NCI-H1436 treated with DMSO at 0.1 percent for 48 hours (cell line): ENCODE measurements at places on chromosomes 5 and 9.

DNA sequence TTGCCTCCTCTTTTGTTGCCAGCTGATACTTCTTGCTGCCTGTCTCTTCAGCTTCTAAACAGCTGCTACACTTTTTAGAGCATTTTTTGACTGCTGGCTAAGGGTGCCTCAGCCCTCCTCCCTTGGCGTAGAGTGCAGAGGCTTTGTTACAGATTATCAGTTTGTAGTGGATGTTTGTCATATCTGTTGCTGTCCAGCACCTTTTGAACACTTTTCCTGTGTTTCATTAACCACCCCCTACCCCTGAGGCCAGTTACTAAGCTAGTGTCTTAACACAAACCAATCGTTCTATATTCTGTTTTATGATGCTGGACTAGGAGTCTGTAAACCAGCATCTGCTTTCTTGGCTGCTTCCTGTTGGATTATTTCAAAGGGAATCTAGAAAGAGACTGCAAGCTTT lies 441.5 kb downstream of the DNAH5 start:
- no peak for DNase-seq

DNA sequence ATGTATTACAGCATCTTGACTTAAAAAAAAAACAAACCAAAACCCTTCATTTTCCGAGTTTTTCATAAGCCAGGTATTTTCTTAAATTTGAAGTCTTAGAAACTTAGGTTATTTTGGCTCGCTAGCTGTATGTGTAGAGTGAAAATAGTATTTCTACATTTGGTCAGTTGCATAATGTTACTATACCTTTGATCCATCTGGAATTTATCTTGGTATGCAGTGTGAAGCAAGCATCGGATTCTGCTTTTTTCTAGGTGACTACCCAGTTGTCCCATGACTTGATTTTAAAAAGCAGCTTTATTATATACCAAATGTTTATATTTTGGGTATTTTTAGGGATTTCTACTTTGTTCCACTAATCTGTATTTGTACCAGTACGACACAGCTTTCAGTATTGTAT lies 27.7 kb downstream of the UBAP1 start:
- no peak for DNase-seq

GRCh38 chr5:146582051-146582596 lies 66.1 kb upstream of the GPR151 start:
- no peak for DNase-seq

GRCh38 chr5:79124607-79125006 lies 13.0 kb downstream of the BHMT start:
- no peak for DNase-seq

GRCh38 chr5:126883564-126884245 lies 106.8 kb downstream of the LMNB1 start:
- no peak for DNase-seq

DNA sequence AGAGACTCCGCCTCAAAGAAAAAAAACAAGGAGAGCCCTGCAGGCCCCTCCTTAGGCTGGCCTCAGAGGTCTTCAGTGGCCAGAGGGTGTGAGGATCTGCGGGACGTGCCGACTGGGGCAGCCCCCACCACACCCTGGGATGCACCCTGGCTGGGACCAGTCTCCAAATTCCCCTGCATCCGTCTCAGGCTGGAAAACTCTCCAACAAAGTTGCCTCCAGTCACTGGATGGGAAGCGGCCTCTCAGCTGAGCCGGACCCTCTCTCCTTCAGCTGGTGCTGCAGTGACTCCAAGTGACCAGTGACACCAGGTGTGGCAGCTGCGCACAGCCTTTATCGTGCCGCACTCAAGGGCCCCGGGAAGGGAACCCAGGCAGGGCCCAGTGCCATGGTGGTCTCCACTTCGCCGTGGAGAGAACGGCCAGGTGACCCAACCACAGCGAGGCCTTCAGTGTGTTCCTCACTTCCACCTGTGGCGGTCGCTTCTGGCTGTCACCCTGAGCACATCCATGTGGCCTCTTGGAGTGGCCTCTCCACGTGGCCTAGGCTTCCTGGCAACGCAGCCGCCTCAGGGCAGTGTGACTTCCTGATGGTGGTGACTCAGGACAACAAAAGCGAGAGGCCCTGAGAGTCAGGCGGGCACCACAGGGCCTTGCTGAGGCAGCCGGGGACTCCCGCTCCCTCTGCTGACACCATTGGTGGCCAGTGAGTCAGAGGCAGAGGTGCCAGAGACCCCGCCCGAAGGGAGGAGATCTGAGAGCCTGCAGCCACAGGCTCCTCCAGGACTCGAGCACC lies 19.3 kb upstream of the CAMSAP1 start:
- DNase-seq = no peak

- DNase-seq = no peak
Observed at GRCh38 chr9:136847088-136847825, 2.0 kb upstream of the PHPT1 start.
